ENCODE measurements at places on chromosomes 2 and 18.

- no peak for DNase-seq
Observed at GRCh38 chr2:30457296-30457695, 10.2 kb downstream of the LCLAT1 start.

GRCh38 chr2:40914666-40915065 is 462.8 kb upstream of the SLC8A1 start:
- no peak for DNase-seq

DNA sequence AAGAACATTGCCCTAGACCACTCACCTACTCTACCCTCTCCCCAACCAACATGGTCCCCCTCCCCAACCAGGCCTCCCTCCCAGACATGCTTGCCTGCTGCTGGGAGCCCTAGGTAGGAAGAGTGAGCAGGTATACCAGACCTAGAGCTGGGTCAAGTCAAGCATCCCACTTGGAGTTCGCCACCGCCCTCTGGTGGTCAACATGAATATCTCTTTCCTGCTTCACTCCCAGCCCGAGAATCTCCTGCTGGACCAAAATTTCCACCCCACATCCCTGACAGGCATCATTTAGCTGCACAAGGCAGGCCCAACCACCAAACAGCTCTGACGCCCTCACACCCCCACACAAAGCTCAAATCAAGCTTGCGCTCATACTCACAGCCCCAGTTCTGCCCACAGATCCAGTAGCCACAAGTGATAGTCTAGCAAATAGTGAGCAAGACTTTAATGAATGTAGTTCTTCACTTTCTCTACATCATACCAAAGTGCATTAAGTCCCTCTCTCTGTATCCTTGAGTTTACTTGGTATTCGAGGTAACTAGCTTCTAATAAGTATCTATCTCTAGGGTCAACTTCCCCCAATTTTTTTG is 116.0 kb downstream of the TNS1 start:
- peak; percentile 57 for DNase-seq

DNA sequence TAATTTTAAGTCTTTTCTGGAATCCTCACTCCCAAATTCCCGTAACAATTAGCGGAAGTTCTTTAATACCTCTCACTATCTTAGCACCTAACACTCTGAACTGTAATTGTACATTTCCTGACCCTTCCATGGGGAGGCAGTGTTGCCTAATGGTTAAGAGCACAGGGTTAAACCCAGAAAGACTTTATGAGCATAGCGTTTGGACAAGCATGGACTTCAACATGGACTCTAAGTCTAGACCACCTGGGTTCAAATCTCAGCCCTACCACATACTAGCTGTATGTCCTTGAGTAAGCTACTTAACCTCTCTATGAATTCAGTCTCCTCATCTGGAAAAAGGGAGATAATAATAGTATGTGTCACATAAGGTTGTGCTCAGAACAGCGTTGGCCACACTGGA is 13.0 kb downstream of the ANTXR1 start:
- DNase-seq, result no peak

DNA sequence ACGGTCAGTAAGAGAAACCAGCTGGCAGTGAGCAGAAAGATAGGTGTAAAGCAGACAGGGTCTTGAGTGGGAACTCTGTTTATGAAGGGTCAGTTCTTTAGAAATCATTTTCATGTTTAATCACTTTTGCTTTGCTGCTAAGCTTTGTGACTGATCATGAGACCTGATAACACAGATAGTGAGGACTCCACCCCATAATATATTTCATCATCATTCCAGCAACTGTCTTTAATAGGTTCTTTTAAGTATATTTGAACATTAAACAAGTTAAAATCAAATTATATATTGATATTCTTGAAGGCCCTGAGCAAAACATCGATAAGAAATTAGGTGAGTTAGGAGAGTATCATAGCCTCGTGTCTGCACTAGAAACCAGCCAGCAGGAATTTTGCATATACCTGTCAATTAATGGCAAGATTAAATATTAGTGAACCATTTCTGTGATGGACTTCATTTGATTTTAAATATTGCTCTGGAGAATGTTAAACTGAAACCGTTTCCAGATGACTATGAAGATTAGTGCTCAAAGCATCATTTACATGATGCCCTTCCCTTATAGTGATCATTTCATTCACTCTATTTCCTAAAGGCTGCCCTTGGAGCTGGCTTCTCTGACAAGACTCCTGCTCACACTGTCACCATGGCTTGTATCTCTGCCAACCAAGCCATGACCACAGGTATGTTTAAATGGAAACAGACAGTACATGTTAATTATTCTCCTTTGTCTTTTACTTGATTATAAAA is 31.9 kb downstream of the HADHB start:
- DNase-seq, result no peak

DNA sequence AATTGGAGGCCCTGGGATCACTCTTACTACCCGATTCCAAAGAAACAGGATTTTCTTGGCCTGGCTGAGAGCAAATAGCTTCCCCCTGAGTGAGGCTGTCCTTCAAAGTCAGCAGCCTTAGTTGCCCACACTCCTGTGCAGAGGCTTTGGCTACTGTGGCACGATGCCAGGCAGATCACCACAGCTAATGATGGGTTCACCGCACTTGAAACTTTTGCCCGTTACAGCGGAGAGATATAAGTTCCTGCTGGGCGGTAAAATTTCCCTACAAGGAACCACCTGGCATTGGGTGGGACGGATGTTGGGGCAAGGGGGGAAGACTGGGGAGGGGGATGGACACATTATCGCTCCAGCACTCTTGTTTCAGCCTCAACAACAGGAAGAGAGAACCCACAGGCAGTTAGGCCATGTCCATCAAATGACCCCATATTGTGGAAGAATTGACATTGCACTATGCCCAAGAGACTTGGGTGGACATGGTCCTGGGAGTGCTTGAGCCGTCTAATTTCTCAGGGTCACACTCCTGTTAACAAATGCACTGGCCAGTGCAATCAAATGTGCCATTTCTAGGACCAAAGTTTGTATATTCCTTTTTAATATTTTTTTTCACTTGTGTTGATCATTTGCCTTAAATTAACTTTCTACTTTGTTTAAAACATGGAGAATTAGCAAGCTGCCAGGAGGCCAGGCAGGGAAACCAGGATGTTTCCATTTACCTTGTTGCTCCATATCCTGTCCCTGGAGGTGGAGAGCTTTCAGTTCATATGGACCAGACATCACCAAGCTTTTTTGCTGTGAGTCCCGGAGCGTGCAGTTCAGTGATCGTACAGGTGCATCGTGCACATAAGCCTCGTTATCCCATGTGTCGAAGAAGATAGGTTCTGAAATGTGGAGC is 4.4 kb downstream of the IL1B start:
- no peak for DNase-seq

DNA sequence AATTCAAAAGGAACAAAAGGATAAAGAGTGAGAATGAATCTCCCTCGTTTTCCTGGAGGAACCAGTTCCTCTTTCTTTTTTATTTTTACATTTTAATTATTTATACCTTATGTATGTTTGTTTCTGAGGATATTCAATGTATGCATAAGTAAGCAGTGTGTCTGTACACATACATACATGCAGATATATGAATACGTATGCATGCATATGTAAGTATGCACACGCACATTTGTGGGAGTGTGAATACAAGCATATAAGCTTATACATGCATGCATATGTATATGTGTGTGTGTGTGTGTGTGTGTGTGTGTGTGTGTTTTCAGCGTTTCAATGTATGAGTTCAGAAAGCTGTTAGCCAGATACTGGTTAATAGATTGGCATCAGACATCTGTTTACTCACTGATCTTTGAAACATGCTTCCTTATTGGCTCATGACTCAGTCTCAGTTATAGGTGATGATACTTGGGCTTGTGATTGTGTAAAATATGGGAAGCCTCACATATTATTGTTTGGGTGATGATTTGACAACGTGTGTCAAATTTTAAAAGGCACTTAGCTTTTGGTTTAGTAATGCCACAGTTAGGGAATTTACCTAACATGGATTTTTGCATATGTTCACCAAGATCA is 279.7 kb upstream of the TRIB2 start:
- no peak for DNase-seq

DNA sequence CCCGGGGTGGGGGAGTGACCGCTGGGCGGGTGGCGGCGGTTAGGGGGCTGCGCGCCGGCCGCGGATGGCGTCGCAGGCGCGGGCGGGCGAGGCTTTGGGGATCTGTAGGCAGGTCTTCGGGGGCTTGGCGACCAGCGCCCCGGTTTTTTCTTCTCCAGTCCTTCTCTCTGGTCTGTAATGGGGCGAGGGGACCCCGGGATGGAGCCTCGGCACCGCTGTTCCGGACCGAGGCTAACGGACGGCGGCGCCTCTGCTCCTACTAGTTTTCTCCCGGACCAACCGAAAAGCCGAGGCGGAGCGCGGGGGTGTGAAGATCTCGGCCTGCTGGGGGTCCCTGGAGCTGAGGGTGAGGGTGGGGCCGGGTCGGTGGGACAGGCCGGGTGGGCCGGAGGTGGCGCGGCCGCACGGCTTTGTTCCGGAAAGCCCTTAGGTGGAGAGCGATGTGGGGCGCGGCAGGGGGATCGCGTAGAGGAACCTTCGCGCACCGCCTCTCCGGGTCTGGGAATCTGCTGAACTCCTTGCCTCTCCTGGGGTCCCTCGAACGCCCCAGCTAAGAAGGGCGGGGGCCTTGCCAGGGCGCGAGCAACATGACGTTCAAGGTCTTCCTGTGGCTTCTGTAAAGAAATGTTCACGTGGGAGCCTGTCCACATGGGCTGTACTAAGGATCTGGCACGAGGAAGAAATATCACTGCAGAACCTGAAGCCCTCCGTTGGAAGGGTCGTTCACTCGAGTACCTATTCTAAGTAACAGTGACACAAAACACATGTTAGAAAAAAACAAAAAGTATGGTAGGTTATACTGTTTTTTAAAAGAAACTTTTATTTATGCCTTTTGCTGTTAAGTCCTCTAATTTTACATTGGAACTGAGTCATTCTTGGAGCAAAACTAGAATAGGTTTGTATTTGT is 861 bp downstream of the SLC39A10 start:
- peak; percentile 56 for DNase-seq

GRCh38 chr2:176148751-176149421 is 2.5 kb upstream of the HOXD4 start:
- DNase-seq, result no peak

DNA sequence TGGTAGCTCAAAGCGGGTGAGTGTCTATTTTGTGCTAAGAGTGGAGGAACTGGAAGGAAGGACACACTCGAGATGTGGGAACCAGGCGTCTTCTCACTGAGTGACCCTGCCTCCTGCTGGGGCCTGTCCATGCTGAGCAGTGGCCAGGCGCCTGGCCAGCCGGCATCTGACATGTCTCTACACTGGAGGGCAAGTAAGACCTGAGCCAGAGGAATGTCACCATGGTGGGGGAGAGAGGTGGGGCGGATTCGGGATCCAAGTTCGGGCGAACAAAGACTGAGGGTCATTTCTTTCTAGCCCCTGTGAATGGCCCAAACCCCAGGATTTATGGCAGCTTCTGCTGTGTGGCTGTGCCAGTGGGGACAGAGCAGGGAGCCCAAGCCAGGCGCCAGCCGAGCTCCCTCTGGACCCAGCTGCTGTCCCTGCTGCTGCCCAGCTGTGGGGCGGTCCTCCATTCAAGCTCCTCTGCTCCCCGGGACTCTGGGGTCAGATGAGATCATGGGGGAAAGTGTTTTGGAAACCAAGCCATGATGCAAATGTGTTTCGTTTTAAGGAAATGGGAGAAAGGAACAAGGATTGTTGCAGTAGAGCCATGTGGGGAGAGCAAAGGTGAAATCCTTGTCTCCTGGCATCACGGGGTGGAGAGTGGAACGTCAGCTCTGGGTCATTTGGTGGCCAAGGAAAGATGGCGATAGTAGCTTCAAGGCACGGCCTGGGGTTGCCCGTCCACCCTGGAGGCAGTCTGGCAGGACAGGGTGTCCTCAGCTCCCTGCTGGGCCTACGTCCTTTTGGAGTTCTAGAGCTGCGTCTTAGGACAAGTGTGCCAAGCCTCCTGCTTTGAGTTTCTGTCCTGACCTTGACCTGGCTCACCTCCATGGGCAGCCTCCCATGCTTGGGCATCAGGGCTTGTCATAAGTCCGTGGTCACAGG is 8.1 kb downstream of the ACKR3 start:
- DNase-seq, result no peak

- DNase-seq, result no peak
Observed at GRCh38 chr18:79069717-79070151, 540 bp downstream of the ATP9B start.

GRCh38 chr2:188978291-188979081 is 4.3 kb downstream of the COL3A1 start:
- no peak for DNase-seq

- DNase-seq, result no peak
Observed at GRCh38 chr2:143524559-143525401, 395.6 kb downstream of the ARHGAP15 start.

- peak; percentile 84 for DNase-seq
Observed at GRCh38 chr2:27211943-27212625, at the start of the genes ATRAID and SLC5A6. Gene ATRAID, plus strand, starts transcription at chr2:27212041. Its CDS starts 328 bp downstream, at chr2:27212369. Gene SLC5A6, minus strand, starts transcription at chr2:27212268. Its CDS starts 4,618 bp downstream, at chr2:27207650.

GRCh38 chr2:154097833-154098398 is 226.2 kb downstream of the GALNT13 start:
- DNase-seq, result no peak

GRCh38 chr2:216299588-216299987 is 72.7 kb downstream of the MARCHF4 start:
- DNase-seq, result no peak

DNA sequence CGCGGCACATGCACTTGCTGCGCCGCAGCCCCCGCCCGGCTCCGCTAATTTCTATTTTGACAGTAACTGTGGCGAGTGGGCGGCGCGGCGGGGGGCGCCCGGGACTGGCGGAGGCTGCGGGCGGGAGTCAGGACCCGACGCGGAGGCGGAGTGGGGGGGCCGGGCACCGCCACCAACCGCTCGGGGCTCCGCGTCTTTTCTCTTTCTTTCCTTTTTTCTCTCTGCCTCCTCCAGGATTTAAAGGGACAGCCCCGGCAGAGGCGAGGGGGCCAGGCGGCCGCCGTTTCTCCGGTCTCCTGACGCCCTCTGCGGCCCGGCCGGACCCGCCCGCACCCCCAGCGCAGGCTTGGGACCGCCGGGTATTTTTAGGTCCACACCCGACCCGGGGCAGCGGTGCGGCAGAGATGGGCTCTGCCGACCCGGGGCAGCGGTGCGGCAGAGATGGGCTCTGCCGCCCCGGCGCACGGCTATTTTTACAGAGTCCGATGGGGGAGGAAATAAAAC is 460 bp upstream of the ZBTB7C start:
- DNase-seq, result no peak

- no peak for DNase-seq
Observed at GRCh38 chr2:222465746-222466145, 41.4 kb downstream of the SGPP2 start.

DNA sequence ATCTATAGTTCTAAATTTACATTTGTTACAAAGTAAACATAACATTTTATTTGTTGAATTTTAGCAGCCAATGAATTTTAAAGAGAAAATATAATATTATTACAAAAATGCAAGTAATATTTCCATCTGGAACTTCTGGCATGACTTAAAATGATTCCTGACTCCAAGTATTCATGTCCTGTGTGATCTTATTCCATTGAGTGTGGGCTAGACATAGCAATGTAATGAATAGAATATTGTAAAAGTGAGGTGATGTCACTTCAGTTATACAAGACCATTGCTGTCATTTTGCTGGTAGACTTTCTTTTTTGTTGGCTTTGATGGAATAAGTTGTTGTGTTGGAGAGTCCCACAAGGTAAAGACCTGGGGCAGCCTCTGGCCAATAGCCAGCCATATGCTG is 912.2 kb upstream of the PIK3C3 start:
- no peak for DNase-seq

GRCh38 chr2:11155381-11156035 is at the start of gene SLC66A3:
Gene SLC66A3, plus strand, starts transcription at chr2:11155467. Its CDS starts 80 bp downstream, at chr2:11155547.
- DNase-seq, result no peak

- DNase-seq, result no peak
Observed at GRCh38 chr2:28469947-28470535, 25.8 kb upstream of the PLB1 start.

- no peak for DNase-seq
Observed at GRCh38 chr2:25885933-25886332, 7.6 kb upstream of the ASXL2 start.

GRCh38 chr18:44893045-44893706 is 212.5 kb downstream of the SETBP1 start:
- DNase-seq, result no peak
